BJ (cell line): ENCODE measurements at places on chromosomes 5 and 9. TPM values are rescaled to one million over a fixed set of nuclear protein-coding genes. Genes with fewer than 3 reads are reported as not detected.
A peak's percentile ranks its signal among the peaks of the same experiment; 100 is the strongest.

TPPP gene
- polyA plus RNA-seq = 0.07 and 0.09 TPM in 2 replicates

BHMT gene
- not detected in 2 replicates for polyA plus RNA-seq

DNA sequence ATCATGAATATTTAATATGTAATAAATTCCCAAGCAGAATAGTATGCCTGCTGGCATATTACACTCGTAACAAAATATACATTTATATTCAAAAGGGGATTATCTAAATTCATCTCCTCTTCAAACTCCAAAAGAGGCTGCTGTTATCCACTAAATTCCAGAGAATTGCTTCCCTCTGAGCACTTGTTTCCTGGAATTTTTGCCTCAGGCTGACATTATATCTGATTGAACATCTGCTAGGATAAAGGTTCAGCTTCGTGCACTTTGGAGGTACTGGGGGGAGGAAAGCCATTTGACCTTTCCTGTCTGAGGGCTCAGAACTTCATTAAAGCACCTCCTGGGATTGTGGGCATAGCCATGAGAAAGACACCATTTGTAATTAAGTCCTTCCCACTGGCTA, 4.3 kb upstream of the HAPLN1 start:
- no peak for DNase-seq

DNA sequence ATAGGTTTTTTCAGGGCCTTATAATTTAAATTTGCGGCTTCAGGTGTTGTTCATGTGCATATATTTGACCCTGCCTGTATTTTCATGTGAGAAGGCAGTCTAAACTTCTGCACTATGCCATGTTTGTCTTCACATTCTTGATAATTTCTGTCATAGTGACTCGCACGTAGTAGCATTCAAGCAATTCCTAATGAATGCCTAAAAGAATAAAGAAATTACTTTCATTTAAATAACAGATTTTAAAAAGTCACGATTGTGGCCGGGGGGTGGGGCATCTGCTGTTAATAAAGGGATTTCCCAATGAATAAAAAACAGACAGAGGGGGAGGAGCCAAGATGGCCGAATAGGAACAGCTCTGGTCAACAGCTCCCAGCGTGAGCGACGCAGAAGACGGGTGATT, 318.0 kb downstream of the ADAMTS6 start:
- DNase-seq = peak; percentile 75

GRCh38 chr5:107700481-107700880, 29.7 kb upstream of the EFNA5 start:
- no peak for DNase-seq

DNA sequence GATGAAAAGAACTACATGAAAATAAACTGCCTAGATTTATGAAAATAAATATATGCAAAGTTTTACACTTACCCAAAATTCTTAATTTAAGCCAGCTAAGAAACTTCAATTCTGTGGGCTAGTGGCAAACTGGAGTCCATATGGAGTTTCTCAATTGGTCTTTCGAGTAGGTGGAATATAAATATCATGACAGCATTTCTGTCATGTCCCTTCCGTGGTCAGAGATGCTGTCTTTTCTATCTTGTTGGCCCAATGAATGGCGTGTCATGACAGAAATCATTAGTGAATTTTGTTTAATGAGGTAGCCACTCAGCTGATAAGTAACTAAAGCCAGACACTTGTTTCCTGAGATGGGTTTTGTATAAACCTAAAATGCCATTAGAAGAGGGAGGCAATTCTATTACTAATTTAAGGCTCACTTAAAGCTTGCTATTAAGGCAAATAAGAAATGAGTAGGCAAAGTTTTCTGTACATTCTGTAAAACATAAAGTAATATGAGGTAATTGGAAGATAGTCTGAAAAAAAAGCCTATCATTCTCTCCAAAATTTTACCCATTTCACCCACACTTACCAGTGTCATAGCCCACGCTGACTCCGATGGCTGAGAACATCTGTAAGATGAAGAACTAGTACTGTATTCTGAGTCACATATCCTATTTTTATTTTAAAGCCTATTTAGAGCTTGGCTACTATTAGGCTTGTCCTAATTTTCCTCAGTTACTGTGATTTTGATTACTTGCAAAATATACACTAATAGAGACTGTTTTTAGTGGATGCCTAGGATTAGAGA, 419.3 kb upstream of the MEF2C start:
- DNase-seq = no peak

- no peak for DNase-seq
These were observed 39.5 kb downstream of the MACROH2A1 start for GRCh38 chr5:135359374-135360165.

- no peak for DNase-seq
These were observed 80.8 kb downstream of the NIPSNAP3B start for GRCh38 chr9:104844710-104845109.

GRCh38 chr5:142617416-142618129, 68.3 kb downstream of the FGF1 start:
- DNase-seq = no peak

- no peak for DNase-seq
These were observed 43.5 kb downstream of the SARDH start for GRCh38 chr9:133694686-133695085.
